Activated naive CD4-positive, alpha-beta T cell treated with anti-CD3 and anti-CD28 coated beads, Interleukin-2, amount 50 U/mL, for 72 hours (primary cell): ENCODE measurements at places on chromosomes 3 and 15.

- DNase-seq = no peak
Measured at GRCh38 chr15:93645594-93645993, 556.6 kb upstream of the RGMA start.

- DNase-seq = no peak
Measured at GRCh38 chr3:83523470-83524073, 1435.2 kb upstream of the CADM2 start.

DNA sequence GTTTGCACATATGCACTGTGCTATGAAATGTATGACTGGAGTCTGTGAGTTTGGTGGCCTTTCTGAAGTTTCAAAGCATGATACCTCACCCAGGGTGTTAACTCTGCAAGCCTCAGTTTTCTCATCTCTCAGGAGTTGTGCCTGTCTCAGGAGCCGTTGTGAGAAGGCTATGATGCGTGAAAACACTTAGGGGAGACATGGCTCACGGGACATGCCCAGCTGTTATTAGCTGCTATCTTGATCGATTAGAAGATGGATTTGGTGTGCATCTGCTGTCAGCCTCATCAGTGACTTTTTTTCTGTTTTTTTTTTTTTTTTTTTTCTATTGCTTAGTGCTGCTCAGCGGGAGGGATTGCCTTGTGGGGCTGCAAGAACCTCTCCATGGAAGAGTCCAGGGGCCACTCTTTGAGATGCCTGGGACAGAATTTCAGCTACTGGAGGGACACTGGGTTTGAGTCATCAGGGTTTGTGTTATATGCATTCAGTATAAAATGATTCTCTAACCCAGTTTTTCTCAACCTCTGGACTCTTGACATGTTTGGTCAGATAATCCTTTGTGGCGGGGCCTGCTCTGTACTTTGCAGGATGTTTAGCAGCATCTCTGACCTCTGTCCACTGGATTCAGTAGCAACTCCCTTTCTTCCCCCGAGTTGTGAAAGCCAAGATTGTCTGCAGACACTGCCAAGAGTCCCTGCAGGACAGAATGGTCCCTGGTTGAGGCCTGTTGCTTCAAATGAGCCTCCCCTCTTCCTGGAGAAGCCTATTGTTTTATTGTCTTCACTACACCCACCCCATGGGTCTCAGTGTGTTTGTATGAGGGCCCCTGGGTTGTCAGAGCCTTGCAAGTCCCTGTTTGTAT is 181.4 kb downstream of the CACNA2D3 start:
- no peak for DNase-seq

DNA sequence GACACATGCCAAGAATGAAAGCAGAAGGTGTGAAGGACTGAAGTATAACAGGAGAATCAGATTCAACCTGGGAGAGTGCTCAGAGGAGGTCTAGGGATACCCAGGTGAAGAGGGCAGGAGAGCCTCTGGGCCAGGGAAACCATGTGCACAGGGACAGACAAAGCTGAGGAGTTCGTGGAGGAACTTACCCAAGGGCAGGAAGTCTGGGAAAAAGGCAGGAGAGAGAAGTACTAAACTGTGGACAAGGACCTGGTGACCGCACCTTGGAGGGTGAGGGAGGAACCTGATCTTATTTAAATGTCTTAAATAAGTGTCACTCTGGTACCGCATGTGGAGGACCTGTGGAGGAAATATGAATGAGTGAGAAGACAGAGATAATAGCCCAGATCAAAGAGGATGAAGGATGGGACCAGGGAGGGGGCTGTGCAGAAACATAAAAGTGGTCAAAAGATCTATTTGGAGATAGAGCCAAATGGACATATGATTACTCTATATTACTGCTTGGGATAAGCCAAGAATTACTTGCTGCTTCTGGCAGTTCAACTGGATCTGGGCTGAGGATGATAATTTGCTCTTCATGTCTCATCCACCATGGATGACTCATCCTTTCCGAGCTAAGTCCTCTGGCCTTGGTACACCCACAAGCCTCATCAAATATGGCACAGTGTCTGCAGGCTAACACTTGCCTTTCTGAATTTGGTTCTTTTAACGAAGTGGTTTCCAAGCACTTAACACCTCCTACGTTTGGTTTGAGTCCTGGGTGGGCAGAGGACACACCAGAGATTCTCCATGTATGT is 116.9 kb upstream of the NMNAT3 start:
- DNase-seq = no peak

DNA sequence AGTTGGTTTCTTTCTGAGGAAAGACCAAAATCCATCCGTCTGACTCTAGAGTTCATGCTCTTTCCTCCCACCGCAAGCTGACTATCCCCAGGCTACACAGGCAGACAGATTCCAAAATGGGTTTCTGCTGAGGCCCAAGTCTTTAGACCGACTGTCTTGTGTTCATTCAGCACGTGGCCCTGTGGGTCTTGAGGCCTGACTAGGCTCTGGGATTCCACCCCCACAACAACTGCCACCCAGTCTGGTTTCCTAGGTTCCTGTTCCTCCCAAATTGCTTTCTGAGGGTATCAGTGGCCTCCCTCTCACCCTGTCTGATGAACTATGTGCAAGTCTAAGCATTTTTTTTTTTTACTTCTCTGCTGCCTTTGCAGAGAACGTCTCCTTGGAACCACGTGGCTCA is 67.7 kb downstream of the CYP19A1 start:
- DNase-seq = no peak

DNA sequence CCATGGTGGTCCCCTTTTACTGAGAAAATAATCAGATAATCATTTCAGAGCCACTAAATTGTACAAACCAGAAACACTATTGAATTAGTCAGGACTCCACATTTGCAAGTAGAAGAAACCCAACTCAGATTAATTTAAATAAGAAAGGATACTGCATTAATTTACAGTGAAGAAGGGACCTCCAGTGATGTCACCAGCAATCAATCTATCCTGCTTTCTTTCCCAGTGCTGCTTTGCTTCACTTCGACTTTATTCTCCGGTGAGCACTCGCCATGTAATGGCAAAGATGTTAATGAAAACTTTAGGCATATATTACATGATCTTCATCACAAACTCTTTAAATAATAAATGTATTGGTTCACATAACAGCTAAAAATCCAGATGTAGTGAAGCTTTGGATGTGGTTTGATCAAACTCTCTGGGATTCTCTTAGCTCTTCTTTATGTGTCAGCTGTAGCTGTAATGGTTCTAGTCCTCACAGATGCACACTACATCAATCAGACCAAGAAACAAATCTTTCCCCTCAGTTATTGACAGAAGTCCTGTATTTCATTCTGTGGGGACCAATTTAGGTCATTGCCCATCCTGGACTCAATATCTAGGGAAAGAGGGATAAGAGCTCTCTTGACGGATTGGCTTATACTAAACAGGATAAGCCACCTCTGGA is 14.2 kb upstream of the ZBTB20 start:
- DNase-seq = no peak

- no peak for DNase-seq
Measured at GRCh38 chr15:71295603-71296314, 180.5 kb downstream of the THSD4 start.

DNA sequence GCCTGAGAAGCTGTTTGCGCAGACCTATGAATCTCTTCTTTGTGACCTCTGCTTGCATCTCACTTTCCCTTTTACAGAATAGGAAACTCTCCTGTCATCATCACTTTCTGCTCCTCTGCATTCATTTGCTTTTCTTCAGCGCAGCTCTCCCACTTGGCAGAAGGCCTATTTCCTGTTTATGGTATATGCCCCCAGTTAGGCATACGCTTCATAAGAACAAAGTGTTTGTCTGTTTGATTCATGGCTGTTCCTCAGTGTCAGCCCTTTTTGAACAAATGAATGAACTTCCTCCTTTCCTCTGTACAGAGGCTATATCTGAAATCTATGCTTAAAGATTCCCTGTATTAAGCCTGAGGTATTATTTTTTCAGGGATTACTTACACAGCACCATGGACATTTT is 1216.9 kb upstream of the GBE1 start:
- DNase-seq = no peak

DNA sequence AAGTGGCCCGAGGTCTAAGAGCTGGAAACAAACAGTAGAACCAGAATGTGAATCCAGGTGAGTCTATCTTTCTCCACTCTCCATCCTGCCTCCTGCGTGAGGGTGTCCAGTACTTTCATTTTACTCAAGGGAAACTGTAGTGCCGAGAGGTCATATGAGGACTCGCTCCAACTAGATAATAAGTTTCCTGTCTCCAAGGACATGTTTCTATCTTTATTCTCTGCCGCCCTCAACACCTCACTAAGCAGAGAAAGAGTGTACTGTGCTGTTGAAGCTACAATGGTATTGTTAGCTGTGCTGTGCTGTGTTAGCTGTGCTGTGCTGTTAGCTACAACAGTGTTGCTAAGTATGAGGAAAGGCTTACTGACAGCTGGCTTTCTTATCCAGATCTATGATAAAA is 137.9 kb upstream of the COL8A1 start:
- no peak for DNase-seq

GRCh38 chr15:85649372-85649771 is 145.4 kb downstream of the KLHL25 start:
- DNase-seq = no peak
